Thyroid gland (tissue), 4 donors: ENCODE measurements at places on chromosomes 16 and 17.

DNA sequence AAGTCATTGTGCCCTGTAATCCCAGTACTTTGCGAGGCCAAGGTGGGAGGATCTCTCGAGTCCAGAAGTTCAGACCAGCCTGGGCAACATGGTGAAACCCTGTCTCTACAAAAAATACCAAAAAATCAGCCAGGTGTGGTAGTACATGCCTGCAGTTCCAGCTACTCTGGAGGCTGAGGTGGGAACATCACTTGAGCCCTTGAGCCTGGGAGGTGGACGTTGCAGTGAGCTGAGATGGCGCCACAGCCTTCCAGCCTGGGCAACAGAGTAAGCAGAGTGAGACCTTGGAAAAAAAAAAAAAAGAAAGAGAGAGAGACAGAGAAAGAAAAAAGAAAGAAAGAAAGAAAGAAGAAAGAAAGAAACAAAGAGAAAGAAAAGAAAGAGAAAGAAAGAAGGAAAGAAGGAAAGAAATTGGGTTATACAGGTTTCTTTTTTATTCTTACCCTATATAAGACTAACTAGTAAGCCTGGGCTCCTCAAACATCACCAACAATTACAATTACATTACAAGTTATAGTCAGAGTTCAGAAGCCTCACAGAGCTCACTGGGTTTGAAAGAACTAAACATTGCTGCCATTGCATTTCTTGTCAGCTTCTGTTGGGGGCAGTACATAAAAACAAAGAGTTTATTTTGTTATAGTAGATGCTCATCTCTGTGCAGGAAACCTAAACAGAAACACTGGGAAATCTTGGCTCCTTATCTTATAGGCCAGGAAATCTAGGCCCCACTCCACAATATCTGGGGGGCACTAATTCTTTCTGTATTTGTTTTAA lies 6.7 kb upstream of the ABCA9 start:
- no peak for DNase-seq

DNA sequence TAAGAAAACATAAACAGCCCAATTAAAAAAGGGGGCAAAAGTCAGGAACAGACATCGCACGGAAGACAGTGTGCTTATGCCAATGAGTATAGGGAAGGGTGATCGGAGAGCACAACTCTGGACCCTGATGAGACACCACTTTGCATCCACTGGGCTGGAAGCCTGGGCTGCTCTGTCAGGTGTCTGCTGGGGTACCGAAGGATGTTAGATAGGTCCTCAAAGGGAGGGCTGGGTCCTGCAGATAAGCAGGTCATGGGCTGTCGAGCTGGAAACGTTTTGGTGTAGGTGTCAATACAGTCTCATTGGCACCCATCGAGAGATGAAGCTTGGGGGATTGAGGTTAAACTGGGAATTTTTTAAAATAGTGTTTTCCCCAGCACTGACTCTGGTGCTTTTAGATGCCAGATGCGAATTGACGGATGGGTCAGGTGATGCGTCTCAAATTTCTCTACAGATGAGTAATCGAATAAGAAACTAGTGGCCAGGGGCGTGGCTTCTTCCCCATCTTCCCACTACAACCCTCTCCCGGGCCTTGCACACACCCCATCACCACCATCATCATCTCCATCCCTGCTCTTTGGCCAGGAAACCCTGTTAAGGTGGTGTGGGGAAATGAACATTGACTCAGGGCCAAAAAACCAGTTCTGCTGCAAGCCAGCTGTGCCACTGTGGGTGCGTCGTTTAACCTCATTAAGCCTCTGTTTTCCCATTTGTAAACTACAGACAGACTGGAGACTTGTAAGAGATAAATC lies 47.8 kb upstream of the IRF8 start:
- no peak for DNase-seq

DNA sequence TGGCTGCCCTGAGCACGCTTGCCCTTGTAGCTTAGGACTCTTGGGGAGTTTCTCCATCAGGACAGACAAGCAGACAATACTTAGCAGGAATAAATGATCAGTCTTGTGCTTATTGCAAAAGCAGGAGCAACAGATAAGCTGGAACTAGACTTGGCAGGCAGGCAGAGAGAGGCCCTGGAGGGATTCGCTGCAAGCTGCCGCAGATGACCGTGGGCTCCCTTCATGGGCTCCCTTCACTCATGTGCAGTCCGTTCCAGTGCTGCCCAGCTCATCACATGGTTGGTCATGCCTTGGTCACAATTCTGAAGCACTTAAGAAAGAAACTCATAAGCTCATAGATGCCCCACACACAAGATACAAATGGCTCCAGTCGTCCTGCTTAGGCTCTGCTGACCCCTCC lies 2.4 kb upstream of the SLC5A10 start:
- DNase-seq, result no peak

- DNase-seq, result no peak
Measured at GRCh38 chr16:9946022-9946720, 236.1 kb downstream of the GRIN2A start.
